Stimulated activated CD8-positive, alpha-beta memory T cell treated with anti-CD3 and anti-CD28 coated beads, Interleukin-15, amount 100 ng/mL, for 4 hours (primary cell): ENCODE measurements at places on chromosomes 16 and 17.

DNA sequence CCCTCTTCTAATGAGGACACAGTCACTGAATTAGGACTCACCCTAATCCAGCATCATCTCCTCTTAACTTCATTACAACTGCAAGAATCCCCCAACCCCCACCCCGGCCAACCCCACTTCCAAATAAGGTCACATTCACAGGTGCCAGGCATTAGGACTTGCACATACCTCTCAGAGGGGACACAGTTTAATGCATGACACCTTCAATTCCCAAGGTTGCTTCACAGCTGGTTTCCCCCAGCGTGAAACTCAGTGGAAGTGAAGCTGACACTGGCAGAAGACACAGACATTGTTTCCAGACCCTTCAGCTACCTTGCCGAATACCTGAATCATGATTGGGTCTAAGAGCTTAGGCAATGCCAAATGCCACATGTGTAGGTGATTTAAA, 217.0 kb upstream of the DYNLRB2 start:
- no peak for DNase-seq

- DNase-seq = no peak
Observed at GRCh38 chr16:88596483-88596882, 26.3 kb downstream of the ZC3H18 start.

GRCh38 chr16:10386517-10387100, 748 bp downstream of the ATF7IP2 start:
- no peak for DNase-seq

GRCh38 chr17:38970128-38970527, 2.9 kb upstream of the FBXO47 start:
- DNase-seq = no peak

- no peak for DNase-seq
Observed at GRCh38 chr17:19306160-19307111, 56.1 kb downstream of the B9D1 start.

- DNase-seq = no peak
Observed at GRCh38 chr16:47660540-47660939, 199.4 kb downstream of the PHKB start.

- no peak for DNase-seq
Observed at GRCh38 chr17:39678340-39679116, 9.3 kb downstream of the PGAP3 start.

DNA sequence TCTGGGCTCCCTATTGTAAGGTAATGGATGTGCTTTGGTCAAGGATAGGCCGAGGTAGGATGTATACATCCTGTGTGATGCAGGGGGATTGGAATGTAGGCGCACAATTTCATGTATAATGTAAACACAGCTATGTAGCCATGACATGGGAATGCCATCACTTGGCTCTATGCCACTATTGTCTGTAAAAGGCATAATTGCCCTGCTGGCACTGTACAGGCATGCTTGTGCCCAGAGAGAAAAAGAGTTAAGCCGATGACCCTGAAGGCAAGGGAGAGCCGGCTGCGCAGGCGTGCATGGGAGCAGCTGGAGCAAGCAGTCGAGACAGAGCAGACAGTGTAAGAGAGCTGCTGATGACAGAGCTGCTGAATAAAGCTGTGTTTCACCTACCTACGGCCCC, 212.5 kb upstream of the CPHXL start:
- DNase-seq = no peak

DNA sequence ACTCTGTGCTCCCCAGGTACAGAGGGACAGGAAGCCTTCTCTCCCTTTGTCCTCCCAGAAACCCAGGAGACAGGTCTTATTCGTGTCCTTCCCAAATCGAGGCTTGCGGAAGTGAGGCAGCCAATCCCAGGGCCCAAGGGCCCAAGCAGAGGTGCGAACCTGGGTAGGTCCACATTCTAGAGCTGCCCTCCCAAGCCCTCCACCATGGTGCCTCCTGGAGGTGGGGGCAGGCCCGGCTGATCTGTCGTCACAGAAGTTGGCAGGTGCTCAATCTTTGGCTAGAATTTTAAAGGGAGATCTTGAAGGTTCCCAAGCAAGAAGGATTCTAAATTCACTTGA, 21.5 kb downstream of the MRC2 start:
- no peak for DNase-seq

DNA sequence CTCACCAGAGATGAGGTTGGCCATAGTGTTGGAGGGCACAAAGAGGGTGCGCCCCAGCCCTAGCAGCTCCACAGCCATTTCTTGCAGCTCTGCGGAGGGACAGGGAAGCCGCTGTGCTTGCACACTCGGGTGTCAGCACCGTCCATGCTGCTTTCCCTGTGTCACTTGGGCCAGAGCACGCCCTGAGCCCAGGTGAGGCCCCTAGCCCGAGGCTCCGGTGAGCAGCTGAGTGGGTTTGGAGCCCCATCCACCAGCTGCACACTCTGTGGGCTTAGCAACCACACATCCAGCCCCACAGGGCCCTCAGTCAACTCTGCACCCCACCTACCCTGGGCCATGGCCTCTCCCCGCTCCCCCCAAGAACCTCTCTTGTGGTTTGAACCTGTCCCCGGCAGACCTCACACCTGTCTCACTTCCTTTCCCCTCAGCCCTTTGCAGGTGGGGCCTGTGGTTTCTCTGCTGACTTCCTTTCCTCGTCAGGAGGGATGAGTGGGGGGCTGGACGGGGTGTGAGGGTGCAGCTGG, 20.7 kb downstream of the TMEM235 start:
- peak; percentile 25 for DNase-seq

- no peak for DNase-seq
Observed at GRCh38 chr17:81665205-81666091, 957 bp downstream of the OXLD1 start.

DNA sequence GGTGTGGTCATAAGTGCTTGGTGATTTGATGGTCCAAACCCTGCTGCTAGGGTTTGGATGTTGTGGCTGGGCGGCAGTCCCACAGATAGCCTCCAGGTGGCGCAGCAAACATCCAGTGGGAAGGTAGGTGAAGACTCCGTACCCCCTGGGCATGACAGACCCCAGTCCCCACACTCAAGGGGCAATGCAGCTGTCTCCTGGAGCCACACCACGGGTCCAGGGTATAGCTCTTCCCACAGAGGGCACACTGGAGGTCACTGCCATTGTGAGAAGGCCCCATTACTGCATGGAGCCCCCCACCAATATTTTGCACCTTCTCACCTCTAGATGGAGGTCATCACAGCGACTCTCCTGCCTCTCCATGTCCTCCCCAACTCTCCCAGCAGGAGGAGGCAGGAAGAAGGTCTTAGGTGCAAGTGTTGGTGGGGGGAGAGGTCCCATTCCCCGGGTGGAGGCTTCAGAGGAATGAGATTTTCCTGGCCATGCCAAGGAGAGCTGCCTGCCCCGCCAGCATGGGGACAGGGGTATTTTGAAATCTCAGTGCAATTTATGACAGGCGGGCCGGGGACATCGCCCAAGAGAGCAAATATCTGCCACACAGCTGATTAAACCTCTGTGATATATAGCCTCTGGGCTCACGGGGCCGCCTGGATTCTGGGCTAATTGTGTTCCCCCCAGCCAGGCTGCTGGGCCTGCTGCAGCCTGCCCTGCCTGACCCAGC, 17.1 kb upstream of the C17orf113 start:
- no peak for DNase-seq

DNA sequence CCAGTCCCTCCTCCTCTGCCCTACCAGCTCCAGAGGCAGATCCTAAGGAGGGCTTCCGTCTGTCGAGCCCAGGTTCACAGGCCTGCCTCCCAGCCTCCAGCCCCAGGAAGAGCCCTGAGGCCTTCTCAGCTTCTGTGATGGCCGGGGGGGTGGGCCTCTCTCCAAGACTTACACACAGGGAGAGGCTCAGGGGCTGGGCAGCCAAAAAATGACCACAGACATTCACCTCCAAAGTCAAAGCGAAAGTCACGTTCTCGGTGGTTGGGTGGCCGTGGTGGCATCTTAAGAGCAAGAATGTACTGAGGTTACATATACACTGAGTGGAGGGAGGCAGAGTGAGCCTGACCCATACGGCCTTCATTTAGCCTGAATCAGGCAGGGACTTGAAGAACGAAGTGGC, 119.1 kb downstream of the CCDC182 start:
- DNase-seq = no peak
